Activated naive CD4-positive, alpha-beta T cell treated with anti-CD3 and anti-CD28 coated beads, Interleukin-2, amount 50 U/mL, for 72 hours (primary cell): ENCODE measurements at places on chromosomes 6 and 20.

DNA sequence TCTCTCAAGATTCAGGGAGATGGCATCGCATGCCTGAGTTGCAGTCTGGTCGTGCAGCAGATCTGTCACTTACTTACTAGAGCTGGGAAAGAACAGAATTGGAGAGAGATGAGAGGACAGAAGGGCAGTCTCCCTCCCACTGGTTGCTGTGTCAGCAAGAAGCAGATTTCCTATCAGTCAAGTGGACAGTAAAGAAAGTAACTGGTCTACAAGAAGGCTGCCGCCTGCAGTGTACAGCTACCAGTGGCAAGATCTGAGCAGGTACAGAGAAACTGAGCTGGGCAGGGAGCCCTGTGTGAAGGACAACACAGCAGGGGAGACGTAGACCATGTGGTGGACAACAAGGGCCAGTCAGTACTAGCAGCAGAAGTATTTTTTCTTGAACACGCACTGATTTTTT is 49.5 kb upstream of the PCSK2 start:
- no peak for DNase-seq

- no peak for DNase-seq
Observed at GRCh38 chr6:150025201-150025917, at the start of gene RAET1L. Gene RAET1L (minus strand): TSS chr6:150025532. CDS start chr6:150025471, 61 bp downstream.

DNA sequence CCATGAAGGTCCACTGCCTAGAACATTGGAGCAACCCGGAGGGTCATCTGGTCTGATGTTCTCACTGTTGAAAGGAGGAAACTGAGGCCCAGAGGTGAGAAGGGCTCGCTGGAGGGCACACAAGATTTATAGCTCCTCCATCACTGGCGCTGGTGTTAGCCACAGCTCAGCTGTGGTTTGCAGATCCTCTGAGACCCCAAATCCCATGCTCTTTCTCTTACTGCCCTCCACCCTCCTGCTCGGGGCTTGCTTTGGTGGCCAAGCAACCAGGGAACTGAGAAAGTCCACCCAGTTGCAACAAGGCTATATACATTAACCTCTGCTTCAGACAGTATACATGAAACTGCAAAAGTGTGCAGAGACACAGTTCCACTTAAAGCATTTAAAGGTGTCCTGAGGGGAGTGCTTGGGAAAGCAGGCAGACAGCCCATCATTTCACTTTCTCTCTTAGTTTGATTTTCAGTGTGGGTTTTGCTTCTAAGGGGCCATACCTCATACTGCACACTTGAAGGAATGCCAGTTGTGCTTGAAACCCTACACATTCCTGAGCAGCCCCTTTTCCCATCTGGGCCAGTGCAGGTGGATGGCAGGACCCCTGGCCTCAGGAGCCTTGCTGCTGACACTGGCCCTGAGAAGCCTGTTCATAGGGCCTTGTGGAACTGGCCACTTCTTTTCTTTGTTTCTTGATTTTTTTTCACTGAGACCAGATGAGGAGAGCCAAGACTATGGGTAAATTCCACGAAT is 347.6 kb downstream of the CDC5L start:
- no peak for DNase-seq

DNA sequence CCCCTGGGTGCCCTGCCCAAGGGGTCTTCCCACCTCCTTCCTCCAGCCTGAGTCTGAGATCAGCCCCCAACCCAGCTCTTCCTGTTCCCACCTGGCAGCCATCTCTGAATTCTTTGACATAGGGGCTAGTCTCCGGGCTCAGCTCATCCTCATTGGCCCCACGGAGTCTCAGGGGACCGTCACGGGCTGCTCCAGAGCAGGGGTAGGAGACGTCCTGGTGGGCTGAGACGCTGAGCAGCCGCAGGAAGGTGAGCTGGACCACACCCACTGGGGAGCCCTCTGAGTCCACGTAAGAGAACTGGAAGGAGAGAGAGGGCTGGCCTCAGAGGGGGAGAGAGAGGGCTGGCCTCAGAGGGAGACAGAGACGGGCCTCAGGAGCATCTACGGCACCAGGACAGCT is 28.1 kb downstream of the COL11A2 start:
- no peak for DNase-seq

- no peak for DNase-seq
Observed at GRCh38 chr6:13178107-13178506, 150.2 kb downstream of the TBC1D7 start.

DNA sequence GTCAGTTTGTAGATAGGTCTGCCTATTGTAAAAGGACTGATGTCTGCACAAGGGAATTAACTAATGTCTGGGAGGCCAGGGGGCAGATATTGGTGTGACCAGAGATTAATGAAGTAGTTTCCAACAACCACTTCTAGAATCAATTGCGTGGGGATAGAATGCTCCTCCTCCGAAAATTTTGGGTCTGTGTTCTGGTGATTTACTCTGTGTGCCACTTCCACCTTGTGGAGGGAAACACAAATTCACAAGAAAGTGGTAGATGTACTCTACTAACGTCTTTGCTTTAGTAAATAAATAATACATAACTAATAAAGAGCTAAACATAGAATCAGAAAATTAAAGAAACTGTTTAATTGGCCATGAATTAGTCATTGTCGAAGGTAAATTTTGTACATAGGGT is 25.5 kb downstream of the TMEM14A start:
- DNase-seq: no peak

GRCh38 chr6:32529697-32530430 is at the start of gene HLA-DRB5:
Gene HLA-DRB5 (minus strand): TSS chr6:32530287. CDS start chr6:32530224, 63 bp downstream.
- no peak for DNase-seq

- DNase-seq: no peak
Observed at GRCh38 chr6:100378576-100378975, 86.1 kb downstream of the SIM1 start.

DNA sequence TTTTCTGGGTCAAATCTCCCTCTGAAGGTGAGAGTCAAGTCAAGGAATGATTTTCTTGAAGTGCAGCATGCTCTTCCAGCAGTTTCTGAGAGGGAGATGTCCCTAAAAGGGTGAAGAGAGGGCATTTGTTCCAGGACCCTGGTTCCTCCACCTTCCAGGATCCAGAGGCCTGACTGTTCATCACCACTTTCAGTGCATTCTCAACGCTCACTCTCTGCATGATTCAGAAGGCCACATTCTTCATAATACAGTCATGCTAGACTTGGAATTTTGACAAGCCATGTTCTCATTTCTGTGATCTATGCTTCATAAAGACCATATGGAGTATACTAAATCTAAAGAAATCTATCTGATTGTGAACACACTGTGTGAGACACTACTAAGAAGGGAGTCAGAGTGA is 85.1 kb downstream of the PDE7B start:
- DNase-seq: no peak

- no peak for DNase-seq
Observed at GRCh38 chr6:64732888-64733287, 974.1 kb downstream of the EYS start.

DNA sequence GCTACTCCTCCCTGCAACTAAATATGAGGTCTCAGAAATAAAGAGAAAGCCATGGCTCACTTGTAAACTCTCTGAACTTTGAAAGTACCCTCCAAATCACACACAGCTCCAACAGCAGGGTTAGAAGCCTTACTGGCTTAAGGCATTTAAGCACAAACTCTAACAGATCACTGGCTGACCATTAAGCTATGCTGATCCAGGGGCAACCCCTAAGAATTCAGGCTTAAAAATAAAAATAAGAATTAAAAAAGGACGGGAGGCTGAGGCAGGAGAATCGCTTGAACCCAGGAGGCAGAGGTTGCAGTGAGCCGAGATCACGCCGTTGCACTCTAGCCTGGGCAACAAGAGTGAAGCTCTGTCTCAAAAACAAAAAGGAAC is 21.8 kb downstream of the HLA-E start:
- no peak for DNase-seq

DNA sequence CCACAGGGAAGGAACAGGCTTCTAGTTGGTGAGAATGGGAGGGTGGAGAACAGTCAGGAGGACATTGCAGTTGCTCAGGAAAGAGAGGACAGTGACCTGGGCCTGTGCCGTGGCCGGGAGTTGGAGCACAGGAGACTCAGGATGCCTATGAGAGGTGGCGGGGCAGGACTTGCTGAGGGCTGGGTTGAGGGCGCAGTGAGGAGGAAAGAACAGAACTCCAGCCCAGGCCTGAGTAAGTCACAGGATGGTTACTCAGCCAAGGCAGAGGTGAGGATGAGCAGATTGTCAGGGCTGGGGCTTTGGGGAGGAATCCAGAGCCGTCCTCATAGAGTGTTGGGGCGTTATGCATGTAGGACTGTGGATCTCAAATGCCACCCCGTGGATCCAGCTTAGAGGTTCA is 21.2 kb downstream of the CST4 start:
- DNase-seq: no peak

- DNase-seq: no peak
Observed at GRCh38 chr6:39973661-39974060, 39.4 kb upstream of the MOCS1 start.

DNA sequence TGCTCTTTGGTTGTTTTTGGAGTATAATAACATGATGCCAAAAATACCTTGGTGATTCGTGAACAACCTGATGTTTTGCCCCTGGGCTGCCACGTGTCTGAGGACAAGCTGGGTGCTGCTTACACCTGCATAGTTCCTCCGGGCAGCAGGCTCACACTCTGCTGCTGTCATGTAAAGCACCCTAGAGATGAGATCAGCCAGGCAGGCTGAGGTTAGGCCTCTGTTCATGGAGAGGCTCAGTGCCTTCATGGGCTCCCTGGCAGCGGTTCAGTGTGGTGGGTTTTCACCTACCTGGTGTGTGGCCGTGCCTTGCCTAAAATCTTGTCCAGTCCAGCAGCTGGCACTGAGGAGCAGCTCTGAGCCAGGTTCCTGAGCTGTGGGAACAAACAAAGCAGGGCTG is 60.1 kb upstream of the TAGAP start:
- no peak for DNase-seq

DNA sequence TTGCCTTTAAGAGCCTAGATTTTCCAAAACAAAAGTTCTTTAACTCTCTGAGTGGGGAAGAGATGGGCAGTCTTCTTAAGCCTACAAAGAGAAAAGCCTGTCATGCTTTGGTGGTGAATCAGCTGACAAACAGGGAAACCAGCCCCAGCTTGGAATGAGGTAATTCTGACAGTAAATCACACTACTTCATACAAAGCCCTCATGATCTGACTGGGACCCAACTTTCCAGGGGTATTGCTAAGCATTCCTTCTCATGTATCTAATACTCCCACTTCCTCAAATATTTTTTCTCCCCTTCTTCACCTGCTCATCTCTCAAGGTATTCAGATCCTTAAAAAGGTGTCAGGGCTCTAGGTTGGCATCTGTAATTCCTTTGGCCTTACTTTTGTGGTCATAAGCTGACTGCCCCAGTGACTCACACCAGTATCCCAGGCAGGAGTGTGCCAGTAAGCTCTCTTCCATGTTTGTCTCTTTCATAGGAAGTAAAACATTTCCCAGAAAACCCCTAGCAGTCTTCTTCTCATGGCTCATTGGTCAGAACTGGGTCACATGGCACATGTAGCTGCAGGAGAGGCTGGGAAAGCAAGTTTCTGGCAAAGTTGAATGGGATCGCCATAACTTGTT is 15.0 kb upstream of the TBC1D22B start:
- no peak for DNase-seq

DNA sequence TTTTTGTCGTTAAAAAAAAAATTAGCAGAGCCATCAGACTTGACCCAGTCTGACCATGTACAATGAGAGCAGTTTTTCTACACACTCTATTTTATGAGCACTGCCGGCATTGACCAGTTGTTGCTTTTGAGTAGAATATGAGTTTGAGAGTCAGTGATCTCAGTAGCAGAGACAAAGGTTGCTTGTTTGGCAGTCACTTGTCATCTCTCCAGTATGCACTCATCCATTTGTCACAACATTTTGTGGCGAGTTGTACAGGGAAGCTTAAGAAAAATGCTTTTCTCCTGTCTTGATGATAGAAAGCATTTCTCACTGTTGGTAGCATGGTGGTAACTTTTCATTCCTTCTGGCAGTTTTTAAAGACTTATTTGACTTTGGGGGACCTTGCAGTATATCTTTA is 159.9 kb downstream of the MMS22L start:
- no peak for DNase-seq

DNA sequence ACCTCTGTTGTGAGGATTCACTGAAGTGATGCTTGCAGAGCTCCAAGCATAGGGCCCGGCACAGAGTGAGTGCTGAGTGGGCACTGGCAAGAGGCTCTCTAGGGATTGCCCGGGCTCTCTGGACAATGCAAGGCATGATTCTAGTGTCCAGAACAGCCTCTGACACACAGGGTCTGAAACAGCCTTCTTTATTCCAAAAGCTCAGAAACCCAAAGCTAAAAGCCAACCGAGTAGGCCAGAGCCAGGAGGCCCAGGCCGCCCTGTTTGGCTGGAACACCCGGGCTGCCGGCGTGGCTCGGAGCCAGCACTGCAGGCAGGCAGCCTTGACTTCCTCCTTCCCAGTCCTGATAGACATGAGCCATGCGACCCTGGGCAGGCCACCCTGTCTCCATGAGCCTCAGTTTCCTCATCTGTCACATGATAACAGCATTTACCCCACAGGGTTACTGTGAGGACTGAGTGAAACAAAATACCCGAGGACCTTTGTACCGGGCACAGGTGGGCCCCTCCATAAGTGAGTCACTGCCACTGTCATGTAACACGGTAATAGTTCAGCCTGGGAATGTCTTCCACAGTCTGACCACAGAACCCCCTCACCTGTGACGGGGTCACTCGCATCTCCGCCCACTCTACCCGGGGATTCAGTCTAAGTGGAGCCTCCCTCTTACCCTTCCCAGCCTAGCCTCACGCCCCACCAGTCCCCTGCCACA is 51.5 kb downstream of the PTPRT start:
- no peak for DNase-seq

DNA sequence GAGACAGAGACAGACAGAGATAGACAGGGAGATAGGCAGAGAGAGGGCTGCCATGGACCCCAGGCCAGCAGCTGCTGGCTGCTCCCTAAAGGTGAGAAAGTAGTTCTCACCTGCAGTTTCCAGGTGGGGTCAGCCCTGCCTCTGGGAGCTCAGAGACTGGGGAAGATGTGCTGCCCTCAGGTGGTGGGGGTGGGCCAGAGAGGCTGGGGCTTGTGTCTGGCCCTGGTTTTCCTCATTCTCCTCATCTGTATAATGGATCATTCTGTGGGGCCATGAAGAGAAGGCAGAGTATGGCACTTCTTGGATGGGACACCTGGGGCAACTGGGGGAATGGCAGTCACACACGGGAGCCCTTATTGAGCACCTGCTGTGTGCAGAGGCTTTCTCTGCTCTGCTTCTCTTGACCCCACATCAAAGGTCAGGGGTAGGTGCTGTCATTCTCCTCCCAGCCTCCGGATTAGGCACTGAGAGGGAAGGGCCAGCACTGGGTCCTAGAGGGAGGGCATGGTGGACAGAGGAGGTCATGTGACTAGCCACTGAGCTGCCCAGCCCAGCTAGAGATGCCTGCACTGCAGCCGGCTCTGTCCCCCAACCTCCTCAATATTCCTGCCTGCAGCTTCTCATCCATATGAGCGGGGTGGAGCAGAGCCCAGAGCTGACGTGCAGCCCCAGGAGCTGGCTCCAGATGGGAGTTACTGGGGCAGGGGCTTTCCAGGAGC is 4.1 kb downstream of the ANGPT4 start:
- no peak for DNase-seq
